ENCODE measurements at places on chromosomes 7 and 10.

GRCh38 chr10:99912041-99912440 is 97.7 kb downstream of the DNMBP start:
- DNase-seq: no peak

DNA sequence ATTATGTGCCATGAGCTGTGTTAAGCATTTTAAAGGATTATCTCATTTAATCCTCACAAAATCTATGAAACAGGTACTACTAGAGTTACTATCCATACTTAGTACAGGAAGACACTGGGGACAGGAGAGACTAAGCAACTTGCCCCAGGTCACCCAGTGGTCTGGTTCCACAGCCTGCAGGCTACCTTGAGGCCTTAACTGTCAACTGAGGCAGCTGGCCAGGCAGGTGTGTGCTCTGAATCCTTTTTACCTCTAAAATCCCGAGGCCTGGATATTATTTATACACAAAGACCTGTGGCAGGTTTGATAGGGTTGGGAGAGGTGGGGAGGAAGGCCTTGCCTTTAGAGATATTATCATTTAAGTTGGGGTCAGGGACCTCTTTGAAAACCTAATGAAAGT is 3.1 kb downstream of the ZNF777 start:
- DNase-seq: no peak

GRCh38 chr10:6476989-6477388 is 103.1 kb downstream of the PRKCQ start:
- DNase-seq: no peak

DNA sequence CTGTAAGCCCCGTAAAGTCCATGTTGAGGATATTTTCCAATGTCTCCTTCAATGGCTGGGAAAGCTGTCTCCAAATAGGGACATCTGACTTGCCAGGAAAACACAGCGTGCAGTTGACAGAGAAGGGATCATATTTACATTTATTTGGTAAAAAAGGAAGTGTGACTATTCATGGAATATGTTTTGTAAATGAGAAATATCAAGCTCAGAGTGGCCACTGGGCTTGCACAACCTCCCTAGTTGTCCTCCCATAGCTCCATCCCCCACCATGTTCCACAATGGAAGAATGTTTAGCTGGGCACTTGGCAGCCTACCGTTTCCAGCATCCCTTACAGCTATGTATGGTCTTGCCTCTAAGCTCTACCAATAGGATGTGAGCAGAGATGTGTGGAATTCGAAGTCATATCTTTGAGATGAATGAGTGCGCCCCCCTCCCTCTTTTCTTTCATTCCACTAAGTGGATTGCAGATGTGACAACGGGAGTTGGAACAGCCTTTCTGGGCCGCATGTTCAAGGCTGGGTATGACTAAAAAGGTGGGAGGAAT is 306.6 kb upstream of the ZMIZ1 start:
- DNase-seq: no peak

- DNase-seq: no peak
Measured at GRCh38 chr7:92881091-92881485, 44.7 kb upstream of the CDK6 start.

GRCh38 chr10:49080071-49080470 is 35.3 kb downstream of the VSTM4 start:
- DNase-seq: no peak

- no peak for DNase-seq
Measured at GRCh38 chr7:27139334-27140125, 4.0 kb downstream of the HOXA5 start.

DNA sequence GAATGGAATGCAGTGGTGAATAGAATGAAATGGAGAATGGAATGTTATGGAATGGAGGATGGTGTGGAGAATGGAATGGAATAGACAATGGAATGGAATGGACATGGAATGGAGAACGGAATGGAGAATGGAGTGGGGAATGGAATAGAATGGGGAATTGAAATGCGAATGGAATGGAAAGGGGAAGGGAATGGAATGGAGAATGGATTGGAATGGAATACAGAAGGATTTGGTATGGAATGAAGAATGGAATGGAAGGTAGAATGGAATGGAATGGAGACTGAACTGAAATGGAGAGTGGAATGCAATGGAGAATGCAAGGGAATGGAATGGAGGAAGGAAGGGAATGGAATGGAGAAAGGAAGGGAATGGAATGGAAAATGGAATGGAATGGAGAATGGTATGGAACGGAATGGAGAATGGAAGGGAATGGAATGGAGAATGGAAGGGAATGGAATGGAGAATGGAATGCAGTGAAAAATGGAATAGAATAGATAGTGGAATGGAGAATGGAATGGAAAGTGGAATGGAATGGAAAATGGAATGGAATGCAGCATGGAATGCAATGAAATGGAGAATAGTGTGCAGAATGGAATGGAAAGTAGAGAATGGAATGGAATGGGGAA is 94.8 kb downstream of the NSUN6 start:
- no peak for DNase-seq

- DNase-seq: no peak
Measured at GRCh38 chr10:133173860-133174640, 14.0 kb downstream of the KNDC1 start.

- DNase-seq: no peak
Measured at GRCh38 chr10:71216751-71217265, 4.4 kb downstream of the UNC5B start.

- no peak for DNase-seq
Measured at GRCh38 chr10:103571656-103571975, 78.1 kb downstream of the NEURL1 start.

DNA sequence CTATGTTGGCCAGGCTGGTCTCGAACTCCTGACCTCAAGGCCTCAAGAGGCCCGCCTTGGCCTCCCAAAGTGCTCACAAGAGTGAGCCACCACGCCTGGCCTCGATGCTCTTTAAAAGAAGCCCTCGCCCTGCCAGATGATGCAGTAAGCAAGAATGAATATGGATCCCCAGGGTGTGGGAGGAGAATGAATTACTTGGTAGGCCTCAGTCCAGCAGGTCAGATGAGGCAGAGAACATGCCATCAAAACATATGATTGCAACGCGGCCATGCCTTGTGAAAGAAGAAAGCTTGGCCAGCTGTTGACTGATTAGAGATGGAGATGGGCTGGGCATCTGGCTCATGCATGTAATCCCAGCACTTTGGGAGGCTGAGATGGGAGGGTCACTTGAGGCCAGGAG is 68.7 kb downstream of the CAMK1D start:
- no peak for DNase-seq

- no peak for DNase-seq
Measured at GRCh38 chr10:117139581-117140524, 1.8 kb upstream of the VAX1 start.

DNA sequence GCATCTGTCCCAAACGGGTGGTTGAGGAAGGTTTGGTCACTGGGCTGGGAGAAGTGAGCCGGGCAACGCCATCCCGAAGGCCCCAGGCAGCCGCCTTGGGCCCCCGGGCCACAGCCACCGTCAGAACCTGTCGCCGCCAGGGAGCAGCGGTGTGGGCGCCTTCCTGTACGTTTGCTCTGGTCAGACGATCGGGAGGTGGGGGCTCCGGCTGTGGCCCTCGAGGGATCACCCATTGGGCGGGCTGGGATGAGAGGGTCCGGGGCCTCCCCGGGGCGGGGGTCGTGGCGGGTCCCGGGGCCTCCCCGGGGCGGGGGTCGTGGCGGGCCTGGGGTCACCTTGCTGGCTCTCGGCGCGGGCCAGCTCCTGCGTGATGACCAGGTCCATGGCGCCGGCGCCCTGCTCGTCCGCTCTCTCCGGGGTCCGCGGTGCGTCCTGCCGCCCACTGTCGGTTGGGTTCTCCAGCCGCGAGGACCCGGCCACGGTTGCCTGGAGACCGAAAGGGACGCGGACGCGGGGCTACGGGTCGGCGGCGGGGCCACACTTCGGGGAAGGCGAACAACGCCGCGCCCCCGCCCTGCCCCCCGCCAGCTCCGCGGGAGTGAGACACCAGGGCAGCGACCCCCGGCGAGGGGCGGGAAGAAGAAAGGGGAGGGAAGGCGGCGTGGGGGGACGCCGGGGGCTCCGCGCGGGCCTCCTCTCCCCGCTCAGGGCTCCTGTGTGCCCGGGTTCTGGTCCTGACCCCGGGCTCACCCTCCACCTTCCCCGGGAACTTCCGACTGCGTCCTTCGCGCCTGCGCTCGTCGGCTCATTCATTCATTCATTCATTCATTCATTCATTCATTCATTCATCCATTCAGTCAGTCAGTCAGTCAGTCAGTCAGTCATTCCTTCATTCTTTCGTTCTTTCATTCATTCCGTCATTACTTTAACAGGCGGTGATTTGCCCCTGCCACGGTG is at the start of gene CFAP46:
CFAP46 (minus strand) TSS at position 470 of the 957 bp plus-strand sequence; CDS start at position 384, 86 bp downstream.
- no peak for DNase-seq

DNA sequence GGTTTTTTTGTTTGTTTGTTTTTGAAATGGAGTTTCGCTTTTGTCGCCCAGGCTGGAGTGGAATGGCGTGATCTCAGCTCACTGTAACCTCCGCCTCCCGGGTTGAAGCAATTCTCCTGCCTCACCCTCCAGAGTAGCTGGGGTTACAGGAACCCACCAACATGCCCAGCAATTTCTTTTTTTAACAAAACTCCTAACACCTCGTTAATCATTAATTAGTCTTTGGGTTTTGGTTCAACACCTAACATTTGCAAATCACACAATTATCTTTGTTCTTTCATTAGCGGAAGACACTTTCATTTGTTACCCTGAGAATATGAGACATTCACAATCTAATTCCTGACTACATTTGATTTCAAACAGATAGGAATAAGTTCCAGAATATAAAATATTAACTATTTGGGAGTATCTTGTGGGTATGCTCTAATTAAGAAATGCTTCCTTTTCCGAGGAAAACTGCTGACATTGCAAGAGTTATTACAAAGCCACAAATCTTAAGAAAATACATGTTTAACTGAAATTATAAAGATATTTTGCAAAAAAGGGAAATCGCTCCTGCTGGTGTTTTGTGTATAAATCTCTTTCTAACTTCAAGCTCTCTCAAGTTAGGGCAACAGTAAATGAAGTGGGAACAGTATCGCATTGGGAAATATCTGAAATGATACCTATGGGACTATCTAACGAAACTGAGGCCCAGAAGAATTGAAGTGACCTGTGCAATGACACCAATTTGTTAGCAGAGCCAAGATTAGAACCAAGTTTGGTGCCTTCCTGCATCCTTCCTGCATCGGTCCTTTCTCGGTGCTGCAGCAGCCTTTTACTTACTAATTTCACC is 1.2 kb upstream of the LSM8 start:
- DNase-seq: no peak

- DNase-seq: no peak
Measured at GRCh38 chr10:78405231-78405630, 371.6 kb downstream of the RPS24 start.

- no peak for DNase-seq
Measured at GRCh38 chr7:157688533-157689268, 351.9 kb downstream of the DNAJB6 start.

DNA sequence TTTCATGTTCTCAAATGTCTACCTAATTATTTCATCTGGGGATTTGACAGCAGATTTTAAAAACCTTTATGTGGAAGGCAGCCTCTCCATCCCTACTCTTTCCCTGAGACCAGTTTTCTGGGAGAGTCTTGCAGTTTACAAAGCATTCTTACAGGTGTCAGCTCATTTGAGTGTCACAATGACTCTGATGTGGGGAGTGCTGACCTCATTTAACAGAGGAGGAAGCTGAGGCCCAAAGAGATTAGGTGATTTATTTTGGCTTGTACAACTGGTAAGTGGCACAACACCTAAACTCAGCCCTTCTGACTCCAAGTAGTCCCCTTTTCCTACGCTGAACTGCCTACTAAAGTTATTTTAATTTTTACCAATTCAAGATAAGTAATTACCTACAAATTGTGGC is 33.3 kb upstream of the MAT1A start:
- DNase-seq: no peak

GRCh38 chr7:140078392-140078791 is 15.6 kb upstream of the PARP12 start:
- no peak for DNase-seq

GRCh38 chr7:104174798-104175197 is 33.0 kb downstream of the ORC5 start:
- no peak for DNase-seq

GRCh38 chr7:115083935-115084334 is 162.0 kb downstream of the MDFIC start:
- DNase-seq: no peak

DNA sequence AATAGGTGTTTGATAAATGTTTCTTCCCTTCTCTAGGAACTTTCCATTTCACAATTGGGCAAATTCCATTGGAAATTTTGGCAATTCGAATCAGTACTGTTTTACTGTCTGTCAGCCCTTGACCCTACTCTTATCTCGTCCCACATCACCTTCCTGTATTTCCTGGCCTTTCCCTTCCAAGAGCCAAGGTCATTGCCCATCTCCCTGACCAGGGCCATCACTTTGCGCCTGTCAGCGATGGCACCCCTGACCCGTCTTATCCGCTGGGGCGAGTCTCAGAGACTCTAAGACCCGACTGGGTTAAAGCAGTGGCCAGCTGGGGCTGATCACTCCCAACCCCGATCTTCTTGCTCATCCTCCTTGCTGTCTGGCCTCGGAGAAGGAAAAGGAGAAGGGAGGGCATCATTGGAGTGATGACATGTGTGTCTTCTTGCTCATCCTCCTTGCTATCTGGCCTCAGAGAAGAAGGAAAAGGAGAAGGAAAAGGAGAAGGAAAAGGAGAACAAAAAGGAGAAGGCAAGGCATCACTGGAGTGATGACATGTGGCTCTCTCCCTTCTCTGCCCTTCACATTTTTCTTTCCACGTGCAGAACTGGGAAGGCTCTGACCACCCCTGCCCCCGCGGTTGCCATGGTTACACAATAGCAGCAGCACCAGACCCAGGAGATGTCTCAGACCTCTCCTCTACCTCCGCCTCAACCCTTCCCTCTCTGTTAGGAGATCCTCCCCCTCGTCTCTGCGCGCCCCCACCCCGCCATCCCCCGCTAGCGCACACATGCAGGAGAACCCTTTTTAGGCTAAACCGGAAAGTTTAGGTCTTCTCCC is 2.0 kb downstream of the SEMA3D start:
- DNase-seq: no peak

DNA sequence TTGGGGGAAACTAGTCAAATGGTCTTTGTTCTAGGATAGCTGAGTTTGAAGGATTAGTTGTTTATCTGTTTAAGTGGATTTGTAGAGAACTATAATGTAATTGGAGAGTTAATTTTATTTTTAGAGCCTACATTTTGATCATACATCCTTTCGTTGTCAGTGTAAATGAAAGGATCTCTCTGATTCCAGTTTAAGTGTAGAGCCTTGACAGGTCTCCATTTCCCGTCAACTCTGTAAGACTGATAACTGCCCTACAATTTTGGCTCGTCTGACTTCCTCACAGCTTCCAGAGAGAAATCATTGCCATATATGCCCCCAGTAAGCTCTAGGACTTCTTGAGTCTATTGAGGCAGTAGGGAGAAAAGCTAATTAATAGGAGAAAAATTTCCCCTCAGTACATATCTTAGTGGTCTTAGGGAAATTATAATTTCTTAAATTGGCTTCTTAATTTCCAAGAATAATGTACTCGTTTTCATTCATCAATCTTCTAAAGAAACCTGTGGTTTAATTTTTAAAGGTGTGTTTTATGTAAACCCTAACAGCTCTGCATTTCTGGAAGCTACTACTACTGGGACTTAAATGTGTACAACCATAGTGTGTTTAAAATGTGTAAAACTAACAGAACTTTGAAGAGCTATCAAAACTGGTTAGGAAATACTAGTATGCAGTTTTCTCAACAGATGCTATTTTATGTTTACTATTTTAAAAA is 3.8 kb downstream of the KMT2E start:
- DNase-seq: no peak

GRCh38 chr7:74355091-74355490 is 65.9 kb downstream of the CLIP2 start:
- DNase-seq: no peak

GRCh38 chr7:78062214-78062613 is 263.6 kb downstream of the PHTF2 start:
- DNase-seq: no peak

GRCh38 chr10:91521439-91521838 is 111.3 kb downstream of the HECTD2 start:
- DNase-seq: no peak

GRCh38 chr7:151769188-151769821 is 107.6 kb downstream of the PRKAG2 start:
- DNase-seq: no peak

Measured in activated CD4-positive, CD25-positive, alpha-beta regulatory T cell treated with anti-CD3 and anti-CD28 coated beads, Interleukin-2, amount 50 U/mL, for 16 hours (primary cell).